ENCODE measurements at places on chromosomes 16 and 17.
A peak's percentile ranks its signal among the peaks of the same experiment; 100 is the strongest.

- peak; percentile 84 for DNase-seq
Observed at GRCh38 chr17:4004517-4005295, 40.5 kb upstream of the ATP2A3 start.

DNA sequence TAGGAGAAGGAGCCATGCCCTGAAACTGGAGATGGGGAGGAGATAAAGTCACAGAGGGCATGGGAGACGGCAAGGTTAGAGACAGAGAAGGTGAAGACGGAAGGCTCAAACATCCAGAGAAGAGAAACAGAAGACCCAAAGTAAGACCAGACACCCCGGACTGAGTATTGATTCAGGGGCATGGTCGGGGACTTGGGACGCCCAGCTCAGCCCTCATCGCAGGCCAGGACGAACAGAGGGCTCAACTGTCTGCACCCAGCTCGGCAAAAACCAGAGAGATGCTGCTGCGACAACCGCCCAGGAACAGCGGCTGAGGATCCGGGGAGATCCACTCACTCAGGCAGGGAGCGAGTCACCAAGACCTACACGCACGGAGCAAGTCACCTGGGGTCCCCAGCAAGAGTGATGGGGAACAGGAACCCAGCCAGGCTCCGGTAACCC, 999 bp downstream of the XYLT1 start:
- peak; percentile 47 for DNase-seq

- DNase-seq = no peak
Observed at GRCh38 chr17:66448026-66448639, 145.7 kb downstream of the PRKCA start.

DNA sequence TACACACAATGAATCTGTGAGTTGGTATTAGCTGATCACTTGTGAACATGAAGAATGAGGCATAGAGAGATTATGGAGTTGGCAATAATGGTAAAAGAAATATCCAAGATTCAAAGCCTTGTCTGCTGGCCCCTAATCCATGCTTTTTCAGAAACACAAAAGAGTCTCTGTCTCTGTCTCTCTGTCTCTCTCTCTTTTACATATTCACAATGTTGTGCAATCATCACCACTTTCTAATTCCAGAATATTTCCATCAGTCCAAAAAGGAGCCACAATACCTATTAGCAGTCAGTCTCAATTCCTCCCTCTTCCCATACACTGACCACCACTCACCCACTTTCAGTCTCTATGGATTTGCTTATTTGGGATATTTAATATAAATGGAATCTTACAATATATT, 370.1 kb upstream of the CDH8 start:
- DNase-seq = no peak

GRCh38 chr17:39972271-39972670, 8.3 kb upstream of the PSMD3 start:
- peak; percentile 81 for DNase-seq

DNA sequence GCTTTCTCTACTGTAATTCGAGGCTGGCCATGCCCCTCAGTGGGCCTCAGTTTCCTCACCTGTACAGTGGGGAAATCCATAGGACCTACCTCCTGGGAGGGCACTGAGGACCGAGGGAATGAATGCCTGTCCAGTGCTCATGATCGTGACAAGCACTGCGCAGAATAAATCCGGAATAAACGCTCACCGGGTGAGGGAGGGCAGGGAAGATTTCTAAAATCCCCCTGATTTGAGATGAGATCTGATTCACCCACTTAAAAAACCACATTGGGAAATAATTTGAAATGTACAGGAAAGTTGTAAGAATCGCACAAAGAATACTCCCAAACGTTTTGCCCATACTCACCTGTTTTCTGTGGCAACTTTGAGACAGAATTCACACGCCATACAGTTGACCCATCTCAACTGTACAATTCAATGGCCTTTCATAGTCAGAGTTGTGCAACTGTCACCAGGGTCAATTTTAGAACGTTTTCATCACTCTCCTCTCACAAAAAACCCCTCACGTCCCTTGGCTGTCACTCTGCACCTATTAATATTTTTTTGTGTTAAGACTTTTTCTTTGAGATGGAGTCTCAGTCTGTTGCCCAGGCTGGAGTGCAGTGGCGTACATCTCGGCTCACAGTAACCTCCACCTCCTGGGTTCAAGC, 49.8 kb downstream of the IRF8 start:
- peak; percentile 66 for DNase-seq

DNA sequence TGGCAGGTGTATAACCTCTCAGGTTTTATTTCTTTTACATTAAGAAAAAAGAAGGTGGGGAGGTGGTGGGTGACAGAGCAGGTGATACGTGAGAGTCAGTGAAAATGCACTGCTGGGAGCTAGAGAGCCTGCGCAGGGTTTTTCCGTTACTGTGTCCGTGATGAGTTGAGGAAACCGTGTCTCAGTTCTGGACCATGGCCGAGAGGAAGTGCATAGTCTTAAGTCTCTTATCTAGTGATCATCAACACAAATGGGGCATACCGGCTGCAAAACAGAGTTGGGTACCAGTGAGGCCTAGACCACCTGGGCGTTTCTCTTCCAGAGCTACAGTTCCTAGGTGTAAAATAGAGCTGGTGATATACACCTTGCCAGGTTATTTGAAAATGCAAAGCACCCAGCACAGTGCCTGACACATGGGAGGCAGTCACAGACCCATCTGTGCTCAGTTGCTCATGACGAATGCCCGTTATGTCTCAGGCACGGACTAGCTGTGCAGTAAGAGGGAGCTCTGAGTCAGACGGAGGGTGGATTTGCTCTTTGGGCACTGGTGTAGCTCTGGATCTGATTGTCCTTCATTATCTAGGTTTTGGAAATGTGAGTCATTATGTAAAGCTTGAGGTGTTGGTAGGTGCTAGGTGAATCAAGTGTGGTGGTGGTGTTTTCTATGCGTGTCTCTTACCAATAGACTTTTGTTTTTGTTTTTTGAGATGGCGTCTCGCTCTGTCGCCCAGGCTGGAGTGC, 60.9 kb downstream of the RPTOR start:
- no peak for DNase-seq

GRCh38 chr16:19274165-19274797, 11.2 kb upstream of the CLEC19A start:
- no peak for DNase-seq

DNA sequence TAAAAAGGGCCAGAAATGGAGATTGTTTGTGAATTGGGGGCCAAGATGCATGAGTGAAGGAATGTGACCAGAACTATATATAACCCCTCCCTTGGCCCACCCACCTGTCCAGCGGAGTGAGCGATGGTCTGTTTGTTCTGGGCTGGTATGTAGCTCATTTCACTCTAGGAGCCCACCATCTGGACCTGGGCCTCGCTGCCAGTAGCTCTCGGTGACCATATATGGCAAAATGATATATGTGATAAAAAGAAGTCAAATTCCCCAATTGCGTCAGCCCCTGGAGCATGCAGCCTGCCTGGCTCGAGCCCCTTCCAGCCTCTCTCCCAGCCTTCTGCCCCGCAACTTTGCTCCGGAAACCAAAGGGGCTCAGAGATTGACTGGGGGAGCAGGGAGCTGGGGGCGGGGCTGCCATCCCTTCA, 47.3 kb downstream of the CCDC42 start:
- DNase-seq = no peak

- no peak for DNase-seq
Observed at GRCh38 chr17:73462823-73463222, 151.0 kb upstream of the CDC42EP4 start.

- DNase-seq = no peak
Observed at GRCh38 chr17:38509772-38510420, 81.6 kb downstream of the ARHGAP23 start.

DNA sequence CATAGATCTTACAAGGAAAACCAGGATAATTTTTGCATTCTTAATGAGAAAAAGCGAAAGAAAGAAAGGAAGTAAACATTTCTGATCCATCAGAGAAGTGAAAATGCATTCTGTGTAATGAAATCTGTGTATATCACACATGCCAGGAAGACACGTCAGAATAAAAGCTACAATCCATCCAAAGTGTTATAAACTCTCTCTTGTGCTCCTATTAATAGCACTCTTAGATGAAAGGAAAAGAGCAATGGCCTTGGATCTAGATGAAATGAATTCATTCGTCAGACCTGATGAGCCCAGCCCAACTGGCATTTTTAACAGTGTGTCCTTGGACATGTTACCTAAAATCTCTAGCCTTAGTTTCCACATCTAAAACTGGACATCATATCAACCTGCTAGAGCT, 885.5 kb downstream of the CDH11 start:
- no peak for DNase-seq

GRCh38 chr17:31560616-31561235, 169.3 kb downstream of the RAB11FIP4 start:
- no peak for DNase-seq

- no peak for DNase-seq
Observed at GRCh38 chr17:2457913-2458312, 53.8 kb downstream of the METTL16 start.

DNA sequence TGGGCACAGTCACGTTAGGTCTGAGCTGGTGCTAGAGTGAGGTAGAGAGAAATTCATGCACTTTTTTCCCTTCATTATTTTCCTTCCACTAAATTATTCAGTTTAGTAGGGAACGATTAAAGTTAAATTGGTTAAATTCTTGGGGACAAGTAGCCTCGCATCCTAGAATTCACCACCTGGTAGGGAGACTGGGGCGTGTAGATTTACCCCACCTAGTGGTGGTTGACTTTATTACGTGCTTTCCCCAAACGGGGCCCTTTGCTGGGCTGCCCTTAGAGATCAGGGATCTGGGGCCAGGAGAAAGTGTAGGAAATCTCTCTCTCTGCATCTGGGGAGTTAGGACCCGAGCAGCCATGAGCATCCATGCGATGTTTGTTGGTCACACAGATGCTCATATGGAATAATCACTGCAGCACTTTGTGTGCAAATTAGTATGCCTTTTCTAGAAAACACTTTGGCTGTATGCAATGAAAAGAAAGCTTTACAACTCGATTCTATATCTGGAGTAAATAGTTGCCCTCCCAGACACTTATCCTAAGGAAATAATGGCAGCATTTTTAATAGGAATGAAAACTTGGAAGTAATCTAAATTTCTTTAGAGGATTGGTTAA, 107.0 kb downstream of the PLCG2 start:
- peak; percentile 36 for DNase-seq

DNA sequence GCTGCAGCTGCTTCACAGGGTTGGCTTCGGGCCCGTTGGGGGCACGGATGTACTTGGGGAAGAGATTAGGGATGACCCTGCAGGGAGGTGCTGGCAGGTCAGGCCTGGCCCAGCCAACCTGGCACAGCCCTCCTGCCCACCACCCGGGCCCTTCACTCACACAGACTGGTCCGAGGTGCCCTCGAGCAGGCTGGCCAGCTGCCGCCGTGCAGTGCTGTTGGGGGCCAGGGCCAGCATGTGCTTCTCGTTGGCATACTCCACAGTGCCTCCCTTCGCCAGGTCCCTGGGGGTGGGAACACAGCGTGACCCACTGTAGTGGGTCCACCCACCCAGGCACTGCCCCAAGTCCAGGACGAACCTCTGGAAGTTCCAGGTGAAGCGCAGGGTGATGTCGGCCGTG, 9.9 kb downstream of the CTU2 start:
- no peak for DNase-seq

DNA sequence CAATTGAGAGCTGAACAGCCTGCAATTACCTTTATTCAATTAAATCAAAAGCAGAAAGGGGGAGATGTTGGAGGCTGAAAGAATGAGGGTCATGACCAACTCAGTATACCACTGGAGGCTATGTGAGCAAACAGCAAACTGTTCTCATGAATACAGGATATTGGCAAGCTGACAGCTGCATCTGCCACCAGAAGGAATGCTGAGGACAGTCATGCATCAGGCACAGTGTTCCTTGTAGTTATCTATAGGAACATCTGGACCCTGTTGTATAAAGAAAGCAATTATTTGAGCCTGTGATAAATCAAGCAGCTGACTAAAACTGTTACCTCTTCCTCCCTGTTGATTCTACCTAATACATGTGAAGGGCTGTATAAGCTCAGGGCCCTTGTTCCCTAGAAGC, 2064.6 kb downstream of the TP53TG3F start:
- DNase-seq = no peak

DNA sequence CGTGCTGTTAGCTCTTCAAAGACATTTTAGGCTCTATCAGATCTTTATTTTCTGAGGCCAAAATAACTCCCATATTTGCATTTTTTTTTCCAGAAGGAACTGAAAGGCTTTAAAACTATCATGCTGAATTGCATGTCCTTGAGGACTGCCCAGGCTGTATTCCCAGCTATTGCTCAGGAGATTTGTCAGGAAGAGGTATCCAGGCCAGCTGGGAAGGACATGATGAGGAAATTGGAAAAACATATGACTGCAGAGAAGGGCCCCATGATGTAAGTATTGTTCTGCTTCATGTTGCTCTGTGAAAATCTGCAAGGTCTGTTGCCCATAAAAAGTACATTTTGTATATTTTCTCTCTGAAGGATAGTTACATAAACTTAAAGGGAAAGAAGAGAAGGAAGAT, 5.7 kb downstream of the CDC6 start:
- no peak for DNase-seq

DNA sequence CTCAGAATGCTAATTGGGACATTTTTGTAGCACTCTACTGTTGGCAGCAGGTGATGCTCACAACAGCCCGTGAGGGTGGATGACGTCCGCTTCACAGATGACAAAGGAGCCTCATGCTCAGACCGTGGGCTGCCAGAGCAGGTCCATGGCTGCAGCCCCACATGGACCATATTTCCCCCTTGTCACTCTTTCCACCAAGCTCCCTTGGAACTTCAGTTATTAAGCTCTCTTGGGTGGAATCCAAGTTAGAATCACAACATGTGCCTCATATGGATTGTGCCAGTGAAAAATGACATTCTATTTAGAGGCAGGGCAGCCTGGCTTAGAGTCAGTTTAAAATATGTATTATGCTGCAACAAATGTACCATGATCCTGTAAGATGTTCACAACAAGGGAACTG, 33.2 kb upstream of the STH start:
- DNase-seq = no peak

DNA sequence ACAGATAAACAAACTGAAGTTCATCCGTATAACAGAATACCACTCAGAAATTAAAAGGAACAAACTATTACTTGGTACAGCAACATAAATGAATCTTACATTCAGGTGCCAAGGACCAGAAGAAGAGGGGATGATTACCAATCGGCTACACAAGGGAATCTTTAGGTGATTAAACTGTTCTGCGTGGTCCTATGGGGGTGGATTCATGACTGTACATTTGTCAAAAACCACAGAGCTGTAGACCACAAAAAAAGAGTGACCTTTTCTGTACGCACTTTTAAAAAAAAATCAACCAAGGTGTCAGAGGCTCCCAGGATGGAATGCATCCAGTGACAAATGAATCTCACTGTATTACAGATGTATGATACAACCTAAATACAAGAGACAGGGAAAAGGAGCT, 110.8 kb downstream of the CDYL2 start:
- no peak for DNase-seq

DNA sequence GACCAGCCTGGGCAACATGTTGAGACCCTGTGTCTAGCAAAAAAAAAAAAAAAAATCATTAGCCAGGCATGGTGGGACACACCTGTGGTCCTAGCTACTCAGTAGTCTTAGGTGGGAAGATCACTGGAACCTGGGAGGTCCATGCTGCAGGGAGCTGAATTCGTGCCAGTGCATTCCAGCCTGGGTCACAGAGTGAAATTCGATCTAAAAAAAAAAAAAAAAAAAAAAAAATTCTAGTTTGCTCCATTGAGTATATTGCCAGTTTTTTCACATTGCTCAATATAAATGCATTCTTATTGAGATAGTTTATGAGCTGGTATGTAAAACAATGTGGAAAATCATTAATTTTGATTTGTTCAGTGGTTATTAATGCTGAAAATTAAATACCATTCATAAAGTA, 52.0 kb downstream of the ABHD15 start:
- DNase-seq = no peak

Data from suppressor macrophage treated with lipopolysaccharide for 1 hour (primary cell).